ENCODE measurements at places on chromosomes 11 and 22.

GRCh38 chr22:50601669-50602337 is 1.2 kb downstream of the MAPK8IP2 start:
- DNase-seq, result no peak
- H3K27ac ChIP-seq, result no peak overlapping the region
- no peak overlapping the region for H3K4me3 ChIP-seq
- peaks cover 56% of the 10 kb centered on the region for H3K27me3 ChIP-seq
- H3K4me1 ChIP-seq, result no peaks in the 10 kb centered on the region

- peaks cover 56% of the 10 kb centered on the region for H3K4me1 ChIP-seq
- H3K4me3 ChIP-seq, result no peak overlapping the region
- H3K27me3 ChIP-seq, result no peaks in the 10 kb centered on the region
- DNase-seq, result peak; percentile 54
- no peaks in the 10 kb centered on the region for H3K36me3 ChIP-seq
Observed at GRCh38 chr11:12413141-12414052, 36.0 kb downstream of the PARVA start.

DNA sequence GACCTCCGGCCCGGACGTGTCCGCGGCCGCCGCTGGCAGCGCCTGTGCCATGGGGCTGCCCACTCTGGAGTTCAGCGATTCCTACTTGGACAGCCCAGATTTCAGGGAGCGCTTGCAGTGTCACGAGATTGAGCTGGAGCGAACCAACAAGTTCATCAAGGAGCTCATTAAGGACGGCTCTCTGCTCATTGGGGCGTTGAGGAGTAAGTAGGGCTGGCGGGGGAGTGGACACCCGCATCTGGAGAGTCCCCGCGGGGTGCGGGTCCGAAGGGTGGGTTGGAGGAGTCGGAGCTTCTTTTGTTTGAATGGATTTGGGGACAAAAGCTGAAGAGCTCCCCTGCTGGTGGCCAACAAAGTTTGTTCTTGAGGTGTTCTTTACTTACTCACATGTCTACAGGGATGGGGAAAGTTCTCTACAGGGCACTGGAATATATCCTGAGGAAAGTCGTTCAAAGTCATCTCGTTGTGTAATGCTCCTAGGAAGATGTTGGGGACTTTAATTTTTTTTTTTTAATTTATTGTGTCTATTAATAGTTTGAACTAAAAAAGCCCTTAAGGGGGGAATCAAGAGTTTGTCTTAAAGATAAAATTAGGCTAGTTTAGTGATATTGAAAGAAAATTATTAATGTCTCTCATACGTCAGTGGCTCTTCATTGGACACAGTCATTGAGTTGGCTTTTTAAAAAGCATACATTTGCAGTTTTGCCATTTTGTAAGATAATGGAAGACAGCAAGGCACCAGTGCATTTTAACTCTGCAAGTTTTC is 725 bp downstream of the ARHGAP42 start:
- H3K4me1 ChIP-seq, result no peaks in the 10 kb centered on the region
- DNase-seq, result peak; percentile 85
- H3K27ac ChIP-seq, result peak overlapping the region; percentile 83
- no peaks in the 10 kb centered on the region for H3K36me3 ChIP-seq
- peak overlapping the region; percentile 87 for H3K4me3 ChIP-seq
- H3K27me3 ChIP-seq, result no peaks in the 10 kb centered on the region

- no peak for DNase-seq
- peaks cover 35% of the 10 kb centered on the region for H3K36me3 ChIP-seq
- no peak overlapping the region for H3K4me3 ChIP-seq
- H3K27me3 ChIP-seq, result no peaks in the 10 kb centered on the region
- no peaks in the 10 kb centered on the region for H3K4me1 ChIP-seq
Observed at GRCh38 chr22:43167001-43167589, 15.7 kb downstream of the TSPO start.

DNA sequence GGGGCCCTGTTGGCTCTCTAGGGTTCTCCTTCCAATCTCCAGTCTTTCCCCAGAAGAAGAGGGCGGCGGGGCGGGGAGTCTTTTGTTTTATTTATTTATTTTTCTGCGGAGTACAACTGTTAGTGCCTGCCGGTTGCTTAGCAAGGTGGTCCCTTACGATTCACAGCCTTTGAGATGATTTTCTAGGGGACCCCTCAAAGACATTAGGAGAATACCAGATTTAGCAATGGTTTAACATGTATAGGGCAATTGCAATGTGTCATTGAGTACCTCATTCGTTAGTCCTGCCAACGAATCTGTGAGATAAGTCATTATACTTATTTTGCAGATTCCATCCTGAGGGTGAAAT is 307 bp upstream of the MRPL16 start:
- H3K36me3 ChIP-seq, result peaks cover 11% of the 10 kb centered on the region
- H3K4me3 ChIP-seq, result peak overlapping the region; percentile 98
- no peaks in the 10 kb centered on the region for H3K27me3 ChIP-seq
- no peak for DNase-seq
- peak overlapping the region; percentile 32 for H3K27ac ChIP-seq
- peaks cover 3% of the 10 kb centered on the region for H3K4me1 ChIP-seq

DNA sequence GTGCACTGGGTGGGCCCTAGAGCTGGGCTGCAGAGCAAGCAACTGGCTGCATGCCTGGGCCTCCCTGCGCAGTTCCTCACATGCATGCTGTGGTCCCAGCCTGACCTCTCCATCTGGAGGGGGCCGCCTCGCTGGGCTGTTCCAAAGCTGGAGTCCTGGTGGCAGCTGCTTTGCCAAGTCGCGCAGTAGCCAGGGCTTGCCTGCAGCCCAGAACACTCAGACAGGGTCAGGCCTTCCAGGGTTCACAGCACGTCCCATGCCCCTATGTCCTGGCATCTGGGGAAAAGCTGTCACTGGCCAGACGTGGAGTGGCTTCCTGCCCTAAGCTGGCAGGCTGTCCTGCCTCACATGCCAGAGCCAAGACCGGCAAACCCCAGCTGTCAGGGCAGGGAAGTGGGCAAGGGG is 16.5 kb upstream of the CDC42EP2 start:
- H3K27me3 ChIP-seq, result no peaks in the 10 kb centered on the region

- H3K36me3 ChIP-seq, result no peaks in the 10 kb centered on the region
- no peak overlapping the region for H3K27ac ChIP-seq
- peaks cover 13% of the 10 kb centered on the region for H3K4me1 ChIP-seq
Observed at GRCh38 chr11:45025716-45026492, 75.2 kb upstream of the TP53I11 start.

DNA sequence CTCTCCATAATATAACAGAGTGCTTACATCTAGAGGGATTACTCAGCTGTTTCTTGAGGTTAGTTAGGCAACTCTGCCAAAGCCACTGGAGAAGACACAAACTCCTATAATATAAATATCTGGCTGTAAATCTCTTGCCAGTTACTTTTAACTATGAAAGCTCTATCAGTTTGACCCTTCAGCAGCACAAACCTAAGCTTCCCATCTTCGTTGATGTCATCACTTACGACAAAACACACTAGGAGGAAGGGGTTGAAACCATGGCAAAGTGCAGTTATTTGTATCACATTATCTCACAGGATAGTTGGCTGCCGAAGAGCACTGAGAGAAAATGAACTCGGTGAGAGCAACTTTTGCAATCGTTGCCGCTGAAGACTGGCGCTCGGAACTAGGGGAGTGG is 922.1 kb downstream of the OPCML start:
- H3K4me3 ChIP-seq, result peak overlapping the region; percentile 3
- H3K27ac ChIP-seq, result no peak overlapping the region
- no peaks in the 10 kb centered on the region for H3K36me3 ChIP-seq
- peak; percentile 85 for DNase-seq

GRCh38 chr11:61627850-61628661 is 47.2 kb upstream of the SYT7 start:
- H3K36me3 ChIP-seq, result no peaks in the 10 kb centered on the region
- peaks cover 12% of the 10 kb centered on the region for H3K27me3 ChIP-seq
- H3K27ac ChIP-seq, result no peak overlapping the region

DNA sequence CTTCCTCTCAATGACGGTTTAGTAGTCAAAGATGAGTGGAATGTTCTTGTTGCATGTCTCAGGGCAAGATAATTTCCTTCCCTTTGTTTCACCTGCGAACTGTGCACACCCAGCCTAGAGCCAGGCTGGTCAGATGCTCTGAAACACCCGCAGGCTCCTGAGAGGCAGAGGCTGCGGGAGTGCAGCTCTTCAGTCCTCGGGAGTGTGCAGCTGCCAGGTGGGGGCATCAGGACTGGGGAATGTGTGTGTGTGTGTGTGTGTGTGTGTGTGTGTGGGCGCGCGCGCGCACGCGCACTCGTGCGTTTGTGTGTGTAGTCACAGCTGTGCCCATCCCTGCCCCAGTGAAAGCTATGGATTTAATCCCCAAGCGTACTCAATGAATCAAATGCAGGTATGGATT is 136.2 kb upstream of the NTM start:
- H3K4me1 ChIP-seq, result no peaks in the 10 kb centered on the region
- peaks cover 7% of the 10 kb centered on the region for H3K27me3 ChIP-seq
- DNase-seq, result no peak
- no peak overlapping the region for H3K4me3 ChIP-seq

GRCh38 chr11:17855531-17856290 is 121.1 kb downstream of the KCNC1 start:
- peaks cover 5% of the 10 kb centered on the region for H3K4me1 ChIP-seq
- H3K27ac ChIP-seq, result no peak overlapping the region
- no peak for DNase-seq
- no peaks in the 10 kb centered on the region for H3K27me3 ChIP-seq
- H3K4me3 ChIP-seq, result no peak overlapping the region
- H3K36me3 ChIP-seq, result no peaks in the 10 kb centered on the region

GRCh38 chr11:128334311-128335044 is 252.9 kb downstream of the ETS1 start:
- H3K4me3 ChIP-seq, result no peak overlapping the region
- H3K4me1 ChIP-seq, result peaks cover 9% of the 10 kb centered on the region
- H3K27me3 ChIP-seq, result no peaks in the 10 kb centered on the region
- DNase-seq, result no peak
- no peaks in the 10 kb centered on the region for H3K36me3 ChIP-seq
- no peak overlapping the region for H3K27ac ChIP-seq

- H3K27me3 ChIP-seq, result no peaks in the 10 kb centered on the region
- peak; percentile 48 for DNase-seq
- H3K4me3 ChIP-seq, result peak overlapping the region; percentile 19
- peaks cover 2% of the 10 kb centered on the region for H3K4me1 ChIP-seq
- no peak overlapping the region for H3K27ac ChIP-seq
Observed at GRCh38 chr11:65431451-65432099, 9.0 kb downstream of the NEAT1 start.

GRCh38 chr11:125517116-125517770 is 21.2 kb upstream of the FEZ1 start:
- H3K4me3 ChIP-seq, result peak overlapping the region; percentile 10
- H3K36me3 ChIP-seq, result no peaks in the 10 kb centered on the region
- peak; percentile 86 for DNase-seq
- H3K27ac ChIP-seq, result no peak overlapping the region
- no peaks in the 10 kb centered on the region for H3K4me1 ChIP-seq
- H3K27me3 ChIP-seq, result no peaks in the 10 kb centered on the region
